Renal cortex interstitium (tissue), 15 donors: ENCODE measurements at places on chromosomes 6 and 20.

- DNase-seq, result no peak
These were observed 9.0 kb upstream of the NRSN1 start for GRCh38 chr6:24117021-24117420.

DNA sequence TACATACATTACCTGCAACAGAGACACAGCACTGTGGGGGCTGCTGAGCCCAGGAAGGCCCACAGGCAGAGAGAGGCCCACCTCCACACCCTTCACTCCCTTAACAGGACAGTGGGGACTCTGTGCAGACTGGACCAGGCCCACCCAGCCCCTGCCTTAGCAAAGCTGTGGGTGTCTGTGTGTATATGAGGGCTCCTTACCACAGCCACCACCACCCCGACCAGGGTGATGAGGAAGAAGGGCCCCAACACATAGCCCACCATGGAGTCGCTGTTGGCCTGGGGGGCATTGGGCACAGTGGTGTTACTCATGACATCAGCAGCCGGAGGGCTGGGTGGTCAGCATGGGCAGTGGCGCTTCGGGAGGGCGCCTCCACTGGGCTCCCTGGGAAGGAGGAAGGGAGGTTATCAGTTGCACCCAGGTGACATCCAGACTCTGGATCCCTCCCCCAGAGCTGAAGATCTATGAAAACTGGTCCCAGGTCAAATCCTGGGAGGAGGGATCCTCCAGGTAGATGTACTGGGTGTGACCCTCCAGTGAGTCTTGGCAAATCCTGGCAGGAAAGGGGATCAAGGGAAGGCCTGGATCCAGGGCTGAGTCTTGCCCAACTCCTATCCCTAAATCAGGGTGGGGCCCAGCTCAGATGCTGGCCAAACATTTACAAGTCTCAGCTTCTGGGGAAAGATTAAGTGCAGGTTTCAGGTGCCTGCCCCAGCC is 1.2 kb downstream of the SMIM29 start:
- DNase-seq, result no peak

- DNase-seq, result no peak
These were observed 94.0 kb downstream of the ADGRG6 start for GRCh38 chr6:142395768-142396231.

DNA sequence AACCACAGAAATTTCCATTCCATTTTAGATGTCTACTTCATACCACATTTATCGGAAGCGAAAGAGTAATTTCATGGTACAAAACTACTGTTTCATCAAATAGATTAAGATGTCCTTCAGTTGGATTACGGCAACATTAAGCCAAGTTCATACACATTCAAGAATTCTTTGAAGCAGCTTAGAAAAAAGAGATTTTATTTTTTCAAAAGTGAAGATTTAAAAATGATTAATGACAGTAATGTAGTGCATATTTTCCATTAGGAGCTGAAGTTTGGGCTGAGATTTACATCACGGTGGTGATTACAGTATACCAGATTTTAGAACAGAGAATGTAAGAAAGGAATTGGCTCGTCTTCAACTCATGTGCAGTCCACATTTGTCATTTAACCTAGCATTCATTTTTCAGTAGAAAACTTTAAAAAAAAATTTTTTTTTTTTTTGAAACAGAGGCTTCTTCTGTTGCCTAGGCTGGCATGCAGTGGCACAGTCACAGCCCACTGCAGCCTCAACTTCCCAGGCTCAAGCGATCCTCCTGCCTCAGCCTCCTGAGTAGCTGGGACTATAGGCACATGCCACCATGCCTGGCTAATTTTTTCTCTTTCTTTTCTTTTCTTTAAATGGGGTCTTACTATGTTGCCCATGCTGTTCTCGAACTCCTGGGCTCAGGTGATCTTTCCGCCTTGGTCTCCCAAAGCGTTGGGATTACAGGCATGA is 1.9 kb downstream of the SYNJ2 start:
- no peak for DNase-seq
